ENCODE measurements at places on chromosomes 6 and 20.
A peak's percentile ranks its signal among the peaks of the same experiment; 100 is the strongest.

- no peak for DNase-seq
Observed at GRCh38 chr6:17291778-17292177, 10.6 kb downstream of the RBM24 start.

GRCh38 chr6:4010048-4010447 lies 68.9 kb downstream of the FAM217A start:
- DNase-seq, result no peak

GRCh38 chr20:37295595-37295994 lies 6.1 kb downstream of the MANBAL start:
- DNase-seq, result no peak

GRCh38 chr6:130366107-130367005 lies 539 bp downstream of the TMEM200A start:
- DNase-seq, result peak; percentile 73

DNA sequence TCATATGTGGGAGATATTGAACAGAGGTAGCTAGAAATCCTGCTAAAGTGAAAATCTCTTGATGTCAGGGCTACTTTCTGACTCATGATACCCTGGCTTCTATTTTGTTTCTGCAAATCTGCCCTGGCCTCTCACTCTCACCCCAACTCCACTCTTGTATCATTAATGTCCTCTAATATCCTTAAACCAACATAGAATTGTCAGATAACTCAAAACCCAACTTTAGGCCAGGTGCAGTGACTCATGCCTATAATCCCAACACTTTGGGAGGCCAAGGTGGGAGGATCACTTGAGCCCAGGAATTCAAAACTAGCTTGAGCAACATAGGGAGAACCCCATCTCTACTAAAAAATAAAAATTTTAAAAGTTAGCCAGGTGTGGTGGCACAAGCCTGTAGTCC lies 33.8 kb upstream of the OSTM1 start:
- no peak for DNase-seq
